Iris pigment epithelial cell (primary cell): ENCODE measurements at places on chromosomes 13 and 19.

- no peak for DNase-seq
These were observed 989 bp upstream of the SACS start for GRCh38 chr13:23434491-23434890.

GRCh38 chr19:11496391-11497163, 9.1 kb downstream of the ZNF653 start:
- DNase-seq: peak; percentile 85

- DNase-seq: no peak
These were observed 124.3 kb upstream of the TMTC4 start for GRCh38 chr13:100798739-100799361.

- DNase-seq: no peak
These were observed 1.2 kb downstream of the BRCA2 start for GRCh38 chr13:32316501-32316900.

GRCh38 chr13:73321043-73321442, 262.2 kb downstream of the KLF5 start:
- DNase-seq: no peak

DNA sequence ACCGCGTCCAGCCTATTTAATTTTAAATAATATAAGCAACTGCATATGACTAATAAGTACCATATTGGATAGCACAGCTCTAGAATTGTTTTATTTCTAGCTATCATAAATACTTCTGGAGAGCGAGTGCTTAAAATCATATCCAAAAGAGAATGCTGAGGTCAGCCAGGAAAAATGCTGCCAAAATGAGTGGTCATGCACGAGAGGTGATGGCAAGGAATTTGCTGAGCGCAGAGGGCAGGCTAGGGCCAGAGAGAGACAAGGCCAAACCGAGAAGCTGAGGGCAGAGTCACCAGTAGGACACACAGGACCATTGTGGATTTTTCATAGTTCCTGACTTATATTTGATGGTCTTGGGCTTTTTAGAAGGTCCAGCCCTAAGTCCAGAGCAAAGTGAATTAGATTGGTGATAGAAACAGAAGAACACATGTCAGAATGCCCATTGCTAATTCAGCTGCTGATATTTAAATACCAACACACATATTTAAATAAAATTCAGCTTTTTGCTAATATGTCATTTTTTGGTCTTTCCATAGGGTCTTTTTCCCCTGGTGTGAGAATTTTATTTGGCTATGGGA, 33.6 kb upstream of the UBL3 start:
- DNase-seq: no peak

- peak; percentile 83 for DNase-seq
These were observed 5.5 kb upstream of the MAMSTR start for GRCh38 chr19:48724796-48725753.

DNA sequence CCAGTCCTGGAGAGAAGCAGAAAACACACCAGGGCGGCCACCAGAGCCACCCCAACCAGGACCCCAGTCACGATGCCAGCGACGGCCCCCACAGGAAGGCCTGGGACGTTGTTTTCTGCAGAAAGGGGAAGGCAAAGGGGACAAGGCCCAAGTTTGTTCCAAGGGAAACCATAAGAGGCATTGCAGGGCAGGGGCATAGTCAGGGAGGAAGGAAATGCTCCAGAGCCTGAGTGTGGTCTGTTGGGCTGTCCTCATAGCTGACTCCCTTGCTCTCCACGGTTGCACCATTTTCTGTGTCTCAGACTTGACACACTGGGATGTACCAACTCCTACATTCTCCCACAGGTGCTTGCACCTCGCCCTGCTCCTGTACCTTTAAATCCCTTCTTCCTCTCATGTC, 5.2 kb downstream of the CEACAM4 start:
- DNase-seq: no peak

- no peak for DNase-seq
These were observed 4.8 kb downstream of the MBD3 start for GRCh38 chr19:1587872-1588271.

DNA sequence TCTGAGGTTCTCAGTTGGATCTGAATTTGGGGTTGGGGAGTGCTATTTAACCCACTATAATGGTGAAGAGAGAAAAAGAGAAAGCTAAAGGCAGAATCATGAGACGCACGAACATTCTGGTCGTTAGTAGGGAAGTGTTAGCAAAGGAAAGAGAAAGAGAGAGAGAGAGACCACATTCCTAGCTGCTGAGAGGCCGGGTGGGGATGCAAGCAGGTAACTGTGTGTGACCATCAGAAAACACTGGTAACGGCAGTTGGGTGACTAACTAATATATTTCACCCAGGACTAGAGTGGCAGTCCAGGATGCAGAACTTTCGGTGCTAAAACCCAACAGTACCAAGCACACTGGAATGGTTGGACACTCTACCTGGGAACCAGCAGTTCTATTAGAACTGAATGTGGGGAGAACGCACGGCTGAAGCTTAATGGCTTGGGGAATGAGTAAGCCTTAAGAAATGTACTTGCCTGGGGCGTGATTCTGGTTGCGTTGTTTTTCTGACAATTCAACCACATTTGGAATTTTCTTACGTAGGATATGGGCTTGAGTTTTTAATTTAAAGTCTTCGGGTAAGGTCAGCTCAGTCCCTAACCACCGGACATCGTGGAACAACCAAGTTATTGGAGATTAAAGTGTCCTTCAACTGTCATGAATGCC, 130.2 kb downstream of the DNAJC15 start:
- DNase-seq: peak; percentile 97

DNA sequence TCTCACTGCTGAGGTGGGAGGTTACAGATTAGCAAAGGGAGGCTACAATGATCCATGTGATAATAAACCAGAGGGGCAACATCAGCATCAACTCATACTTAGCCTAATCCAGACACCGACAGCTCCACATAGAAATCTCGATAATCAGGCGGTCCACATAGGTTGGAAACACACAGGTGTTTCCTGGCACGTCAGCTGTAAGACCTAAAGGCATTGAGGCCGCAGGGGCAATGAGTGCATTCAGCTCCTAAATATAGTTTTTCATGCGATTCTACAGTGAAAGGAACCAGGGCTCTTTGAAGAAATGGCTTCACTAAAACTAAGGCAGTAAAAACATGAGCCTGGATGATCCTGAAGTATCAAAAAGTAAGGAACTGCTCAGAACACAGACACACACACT, 19.3 kb downstream of the PLPP2 start:
- DNase-seq: no peak

- no peak for DNase-seq
These were observed 17.7 kb upstream of the CRTC1 start for GRCh38 chr19:18665771-18666202.

DNA sequence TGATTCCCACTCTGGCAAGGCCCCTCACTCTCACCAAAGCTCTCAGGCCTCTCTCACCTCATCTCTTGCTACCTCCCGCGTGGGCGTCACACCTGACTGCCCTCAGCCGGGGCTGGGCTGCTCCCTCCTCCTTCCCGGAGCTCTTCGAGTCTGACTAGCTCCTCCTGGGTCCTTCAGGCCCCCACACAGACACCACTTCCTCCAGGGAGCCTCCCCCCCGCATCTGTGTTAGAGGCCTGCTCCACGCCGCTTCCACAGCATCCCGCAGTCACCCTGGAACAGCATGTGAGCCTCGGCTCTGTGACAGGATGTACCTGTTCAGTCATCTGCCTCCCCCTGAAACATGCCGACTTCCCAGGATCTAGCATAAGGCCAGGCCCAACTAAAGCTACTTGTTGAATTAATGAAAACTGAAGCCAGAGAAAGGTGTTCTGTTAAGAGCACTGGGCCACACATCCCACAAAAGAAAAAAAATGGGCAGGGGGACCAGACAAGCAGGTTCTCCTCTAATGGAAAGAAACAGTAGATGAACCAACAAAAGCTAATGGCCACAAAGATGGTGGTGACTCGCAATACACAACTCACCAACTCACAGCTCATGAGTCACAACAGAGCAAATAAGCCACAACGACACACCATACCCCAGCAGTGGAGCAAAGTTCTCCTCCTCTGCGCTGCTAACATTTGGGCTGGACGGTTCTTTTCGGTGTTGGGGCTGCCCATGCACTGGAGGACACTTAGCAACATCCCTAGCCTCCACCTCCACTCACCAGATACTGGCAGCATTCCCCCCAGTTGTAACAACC, 3.0 kb downstream of the PPP6R1 start:
- peak; percentile 41 for DNase-seq

DNA sequence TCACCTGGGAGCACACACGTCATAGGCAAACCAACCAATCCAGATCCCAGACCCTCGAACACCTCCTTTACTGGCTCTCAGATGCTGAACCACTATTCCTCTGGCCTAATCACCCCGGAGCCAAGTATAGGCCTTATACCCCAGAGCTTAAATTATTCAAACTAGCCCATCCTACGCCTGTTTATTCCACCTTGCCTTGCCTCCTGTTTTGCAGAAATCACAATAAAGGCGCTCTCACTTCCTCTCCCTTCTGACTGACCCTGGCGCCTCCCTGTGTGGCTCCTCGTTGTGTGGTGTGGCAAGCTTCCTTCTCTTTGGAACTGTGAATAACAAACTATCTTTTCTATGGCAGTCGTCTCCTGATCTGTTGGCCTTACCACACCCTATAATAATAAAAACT, 354.9 kb downstream of the ENOX1 start:
- DNase-seq: no peak

- no peak for DNase-seq
These were observed 26.2 kb downstream of the SLC8A2 start for GRCh38 chr19:47445527-47445926.
